Bronchial smooth muscle cell (primary cell): ENCODE measurements at places on chromosomes 5 and 9. TPM values are rescaled to one million over a fixed set of nuclear protein-coding genes. Genes with fewer than 3 reads are reported as not detected.

LTC4S gene
- 0.94 and 1.3 TPM in 2 replicates for total RNA-seq

IL5 gene
- total RNA-seq, result not detected in 2 replicates

INVS gene
- 21.4 and 26.4 TPM in 2 replicates for total RNA-seq

ADRB2 gene
- under 0.01 and 0.32 TPM in 2 replicates for total RNA-seq

ITGA2 gene
- 8.3 and 29.0 TPM in 2 replicates for total RNA-seq

C5 gene
- total RNA-seq, result 3.9 and 5.7 TPM in 2 replicates

PCDHB15 gene
- 0.32 and 0.60 TPM in 2 replicates for total RNA-seq

PTGS1 gene
- total RNA-seq, result 18.6 and 26.4 TPM in 2 replicates

PHPT1 gene
- total RNA-seq, result 177 and 292 TPM in 2 replicates

SOHLH1 gene
- not detected in 2 replicates for total RNA-seq

BHMT gene
- total RNA-seq, result not detected in 2 replicates

DOK3 gene
- 1.1 TPM in 2 replicates for total RNA-seq

C5orf52 gene
- not detected in 2 replicates for total RNA-seq

ALDH1B1 gene
- 6.2 and 6.3 TPM in 2 replicates for total RNA-seq

CRHBP gene
- total RNA-seq, result 0.26 and 0.63 TPM in 2 replicates

HTR1A gene
- not detected in 2 replicates for total RNA-seq

SH3RF2 gene
- 0.09 and 0.79 TPM in 2 replicates for total RNA-seq

MEIKIN gene
- total RNA-seq, result not detected in 2 replicates

PHF24 gene
- 0.09 and 0.16 TPM in 2 replicates for total RNA-seq

ZBTB43 gene
- 18.3 and 19.9 TPM in 2 replicates for total RNA-seq

TMEM174 gene
- total RNA-seq, result not detected in 2 replicates

SPINK13 gene
- total RNA-seq, result not detected in 2 replicates

PCDHGA5 gene
- total RNA-seq, result 1.6 and 2.0 TPM in 2 replicates

WHRN gene
- 1.4 and 1.5 TPM in 2 replicates for total RNA-seq

OBP2B gene
- not detected in 2 replicates for total RNA-seq

ANKRD18A gene
- total RNA-seq, result not detected in 2 replicates

RIC1 gene
- 29.6 and 29.9 TPM in 2 replicates for total RNA-seq

PIP5K1B gene
- total RNA-seq, result not detected in 2 replicates

HNRNPK gene
- 349 and 403 TPM in 2 replicates for total RNA-seq

ADAMTS6 gene
- 37.8 and 49.9 TPM in 2 replicates for total RNA-seq

AOPEP gene
- 22.1 and 24.9 TPM in 2 replicates for total RNA-seq

SLC1A3 gene
- total RNA-seq, result 1.7 and 3.0 TPM in 2 replicates

PHAX gene
- total RNA-seq, result 36.6 and 60.2 TPM in 2 replicates

LECT2 gene
- not detected in 2 replicates for total RNA-seq
